ENCODE measurements at places on chromosomes 5 and 9.

- H3K4me3 ChIP-seq = no peak overlapping the region
- no peaks in the 10 kb centered on the region for H3K4me1 ChIP-seq
- no peaks in the 10 kb centered on the region for H3K27me3 ChIP-seq
- no peak for DNase-seq
- H3K36me3 ChIP-seq = no peaks in the 10 kb centered on the region
Measured at GRCh38 chr5:111774525-111774924, 17.5 kb upstream of the NREP start.

DNA sequence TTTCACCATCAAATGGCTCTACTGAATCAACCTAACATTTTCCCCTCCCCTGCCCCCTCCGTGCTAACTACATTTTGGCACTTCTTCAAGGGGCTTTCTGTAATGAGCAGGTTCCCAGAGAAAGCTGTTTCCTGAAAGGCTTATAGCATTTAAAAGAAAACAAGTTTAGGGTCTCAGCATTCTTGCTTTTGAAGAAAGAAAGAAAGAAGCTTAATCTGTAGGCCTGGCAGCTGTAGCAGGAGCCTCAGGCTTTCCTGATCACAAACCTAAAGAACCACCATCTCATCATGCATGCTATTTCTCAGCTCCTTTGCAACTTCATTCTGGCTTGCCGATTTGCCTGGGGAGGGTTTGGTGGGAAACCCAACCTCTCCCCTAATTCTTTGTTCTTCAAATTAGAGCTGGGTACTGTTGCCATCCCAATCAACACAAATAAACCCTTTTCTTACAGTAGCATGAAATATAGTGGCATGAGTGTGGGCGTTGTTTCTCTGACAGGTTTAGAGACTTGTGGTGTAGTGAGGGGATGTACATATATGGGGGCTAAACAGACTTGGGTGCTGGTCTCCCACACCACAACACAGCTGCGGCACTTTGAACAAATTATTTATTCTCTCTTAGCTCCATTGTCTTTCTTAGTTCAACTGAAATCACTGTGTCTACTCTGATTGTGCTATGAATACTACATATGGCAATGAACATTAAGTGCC is 160.5 kb upstream of the TNC start:
- H3K36me3 ChIP-seq = no peaks in the 10 kb centered on the region
- H3K4me3 ChIP-seq = no peak overlapping the region
- H3K27me3 ChIP-seq = peaks cover 4% of the 10 kb centered on the region
- DNase-seq = no peak
- no peaks in the 10 kb centered on the region for H3K4me1 ChIP-seq
- no peak overlapping the region for H3K27ac ChIP-seq

- no peak for DNase-seq
- H3K4me1 ChIP-seq = peaks cover 8% of the 10 kb centered on the region
- H3K4me3 ChIP-seq = no peak overlapping the region
- no peak overlapping the region for H3K27ac ChIP-seq
- H3K27me3 ChIP-seq = no peaks in the 10 kb centered on the region
- H3K36me3 ChIP-seq = no peaks in the 10 kb centered on the region
Measured at GRCh38 chr9:114488398-114489129, 16.7 kb downstream of the WHRN start.

DNA sequence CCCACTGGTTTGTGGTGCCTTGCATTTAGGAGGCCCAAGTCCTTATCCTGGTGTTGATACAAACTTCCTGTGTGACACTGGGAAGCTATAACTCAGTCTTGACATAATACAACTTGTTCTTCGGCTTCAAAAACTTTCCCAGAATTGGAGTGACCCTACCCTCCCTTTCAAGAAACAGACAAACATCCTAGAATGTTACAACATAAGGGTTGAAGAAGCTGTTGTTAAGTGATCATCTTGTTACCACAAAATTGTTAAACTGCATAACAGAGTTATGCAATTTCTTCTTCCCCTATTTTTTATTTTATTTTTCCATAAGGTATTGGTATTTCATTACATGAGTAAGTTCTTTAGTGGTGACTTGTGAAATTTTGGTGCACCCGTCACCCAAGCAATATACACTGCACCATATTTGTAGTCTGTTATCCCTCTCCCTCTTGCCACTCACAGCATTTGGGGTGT is 21.3 kb downstream of the TLR4 start:
- no peak overlapping the region for H3K4me3 ChIP-seq
- no peaks in the 10 kb centered on the region for H3K4me1 ChIP-seq
- no peaks in the 10 kb centered on the region for H3K36me3 ChIP-seq
- H3K27ac ChIP-seq = no peak overlapping the region
- no peak for DNase-seq

DNA sequence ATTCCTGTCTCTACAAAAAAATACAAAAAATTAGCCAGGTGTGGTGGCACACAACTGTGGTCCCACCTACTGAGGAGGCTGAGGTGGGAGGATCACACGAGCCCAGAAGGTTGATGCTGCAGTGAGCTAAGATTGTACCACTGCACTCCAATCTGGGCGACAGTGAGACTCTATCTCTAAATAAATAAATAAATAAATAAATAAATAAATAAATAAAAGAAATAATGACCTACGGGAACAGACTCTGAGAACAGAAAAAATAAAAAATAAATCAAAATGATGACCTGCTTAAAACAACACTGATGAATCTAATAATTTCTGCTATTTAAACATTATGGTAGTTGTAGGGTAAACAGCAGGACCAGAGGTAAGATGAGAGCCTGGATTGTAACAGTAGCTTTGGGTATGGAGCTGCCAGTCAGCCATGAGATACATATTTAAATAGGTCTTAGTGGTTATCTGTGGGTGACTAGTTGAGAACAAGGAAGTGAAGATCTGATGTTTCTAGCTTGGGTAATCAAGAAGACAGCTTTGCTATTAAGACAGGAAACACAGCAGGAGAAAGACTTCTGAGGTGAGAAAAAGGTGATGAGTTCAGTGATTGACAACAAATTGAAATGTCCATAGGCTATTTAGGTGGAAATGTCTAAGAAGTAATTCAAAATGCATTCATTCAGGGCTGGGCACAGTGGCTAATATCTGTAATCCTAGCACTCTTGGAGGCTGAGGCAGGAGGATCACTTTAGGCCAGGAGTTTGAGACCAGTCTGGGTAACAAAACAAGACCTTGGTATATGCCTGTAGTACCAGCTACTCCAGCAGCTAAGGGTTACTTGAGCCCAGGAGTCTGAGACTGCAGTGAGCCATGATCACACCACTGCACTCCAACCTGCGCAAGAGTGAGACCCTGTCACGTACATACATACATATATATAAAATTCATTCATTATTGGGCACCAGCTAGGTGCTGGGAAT is 11.0 kb downstream of the RNF145 start:
- DNase-seq = no peak
- no peak overlapping the region for H3K27ac ChIP-seq
- peaks cover 16% of the 10 kb centered on the region for H3K4me1 ChIP-seq
- no peaks in the 10 kb centered on the region for H3K27me3 ChIP-seq
- peaks cover 13% of the 10 kb centered on the region for H3K36me3 ChIP-seq

GRCh38 chr9:105259731-105260612 is 15.5 kb downstream of the SLC44A1 start:
- no peaks in the 10 kb centered on the region for H3K36me3 ChIP-seq
- H3K4me3 ChIP-seq = no peak overlapping the region
- no peaks in the 10 kb centered on the region for H3K4me1 ChIP-seq
- no peak overlapping the region for H3K27ac ChIP-seq
- H3K27me3 ChIP-seq = no peaks in the 10 kb centered on the region

DNA sequence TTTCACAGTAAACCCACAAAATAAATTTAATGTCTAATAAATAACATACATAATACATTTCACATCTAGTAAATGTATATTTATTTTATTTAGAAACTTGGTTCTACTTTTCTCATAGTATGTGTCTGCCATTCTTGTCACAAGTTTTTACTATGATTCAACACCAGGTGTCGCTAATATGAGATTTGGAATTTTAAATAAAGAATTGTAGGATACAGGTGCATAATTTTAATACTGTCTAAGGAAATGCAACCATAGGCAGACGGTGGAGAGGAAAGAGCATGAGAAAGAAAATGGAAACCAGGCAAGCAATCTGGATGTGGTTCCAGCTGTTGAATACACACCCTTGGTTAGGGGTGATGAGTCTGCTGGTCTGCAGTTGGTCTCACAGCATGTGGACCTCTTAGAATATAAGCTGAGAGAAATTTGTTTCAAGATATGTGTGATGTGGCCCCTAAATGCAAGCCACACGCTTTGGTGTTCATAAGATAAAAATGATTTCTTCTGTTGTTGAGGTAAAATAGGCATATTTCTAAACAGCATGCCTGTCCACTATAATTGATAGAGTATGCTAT is 114.7 kb upstream of the TXNDC8 start:
- no peaks in the 10 kb centered on the region for H3K4me1 ChIP-seq
- DNase-seq = no peak
- H3K27ac ChIP-seq = no peak overlapping the region
- no peaks in the 10 kb centered on the region for H3K36me3 ChIP-seq

DNA sequence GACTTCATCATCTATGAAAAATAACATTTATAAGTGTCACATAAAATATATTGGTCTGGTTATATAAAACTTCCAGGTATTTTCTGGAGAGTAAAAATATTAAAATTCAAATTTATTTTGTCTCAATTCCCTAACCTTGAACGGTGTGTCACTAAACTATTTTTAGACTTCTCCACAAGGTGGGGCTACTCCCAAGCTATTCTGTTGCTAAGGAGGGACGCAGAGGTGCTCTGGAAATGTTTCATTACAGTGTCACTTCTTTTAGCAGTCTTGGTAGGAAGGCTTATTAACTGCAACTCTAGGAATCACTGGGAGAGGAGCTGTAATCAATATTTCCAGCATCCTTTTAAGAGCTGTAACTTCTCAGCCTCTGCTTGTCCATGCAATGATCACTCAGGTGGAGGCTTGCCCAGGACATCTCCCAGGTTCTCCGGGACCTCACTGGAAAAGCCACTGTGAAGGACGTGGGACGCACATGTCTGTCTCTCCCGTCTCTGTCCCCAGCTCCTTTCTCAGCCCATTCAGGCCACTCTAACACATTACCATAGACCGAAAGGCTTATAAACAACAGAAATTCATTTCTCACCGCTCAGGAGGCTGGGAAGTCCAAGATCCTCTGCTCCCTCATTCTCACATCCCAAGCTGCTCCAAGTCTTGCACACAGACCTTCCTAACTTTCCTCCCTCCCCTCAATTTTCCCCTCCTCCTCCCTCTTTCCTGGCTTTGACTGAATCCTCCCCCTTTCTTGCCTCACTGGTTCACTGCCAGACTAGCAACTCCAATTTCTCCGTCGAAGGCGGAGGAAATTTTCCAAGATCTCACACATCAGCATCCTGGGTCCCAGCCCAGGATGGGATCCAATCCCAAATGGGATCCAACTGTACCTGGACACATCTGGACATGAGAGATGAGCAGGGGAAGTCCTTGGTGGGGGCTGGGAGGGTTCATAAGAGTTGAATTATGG is 32.7 kb upstream of the DNAH5 start:
- H3K36me3 ChIP-seq = no peaks in the 10 kb centered on the region
- no peak for DNase-seq
- no peak overlapping the region for H3K4me3 ChIP-seq
- H3K4me1 ChIP-seq = no peaks in the 10 kb centered on the region
- no peak overlapping the region for H3K27ac ChIP-seq

GRCh38 chr5:72273547-72273946 is 46.5 kb downstream of the MRPS27 start:
- no peak overlapping the region for H3K4me3 ChIP-seq
- no peaks in the 10 kb centered on the region for H3K36me3 ChIP-seq
- no peaks in the 10 kb centered on the region for H3K4me1 ChIP-seq
- DNase-seq = no peak
- H3K27ac ChIP-seq = no peak overlapping the region

DNA sequence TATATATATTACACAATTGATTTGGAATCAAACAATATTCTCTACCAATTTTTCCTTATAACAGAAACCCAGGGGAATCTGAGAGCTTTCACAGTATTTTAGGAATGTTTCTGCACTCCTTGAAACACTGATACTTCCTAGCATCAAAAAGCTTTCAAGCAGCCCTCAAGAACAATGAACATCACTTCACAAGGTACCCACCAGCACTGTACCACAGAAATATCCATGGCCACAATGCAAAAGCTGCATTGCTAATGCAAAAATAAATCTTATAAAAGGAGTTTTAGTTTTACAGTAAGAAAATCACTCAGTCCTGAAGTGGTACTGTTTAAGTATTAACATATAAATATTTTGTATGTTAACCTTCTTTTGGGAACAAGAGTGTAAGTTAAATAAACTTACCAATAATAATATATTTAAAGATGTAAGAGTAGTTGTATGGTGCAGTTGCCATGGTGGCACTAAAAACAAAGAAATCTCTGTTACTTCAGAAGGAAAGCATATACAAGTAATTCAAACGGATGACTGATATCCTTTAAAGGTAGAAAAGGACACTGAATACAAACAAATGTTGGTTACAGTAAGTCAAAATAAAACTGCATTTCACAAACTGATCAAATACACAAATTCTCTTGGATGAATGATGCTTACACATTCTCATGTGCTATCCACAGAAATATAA is 8.6 kb downstream of the RAB14 start:
- H3K27ac ChIP-seq = no peak overlapping the region
- no peaks in the 10 kb centered on the region for H3K36me3 ChIP-seq
- H3K27me3 ChIP-seq = no peaks in the 10 kb centered on the region
- no peak overlapping the region for H3K4me3 ChIP-seq
- DNase-seq = no peak
- H3K4me1 ChIP-seq = peaks cover 22% of the 10 kb centered on the region

GRCh38 chr5:105428451-105429380 is 1866.1 kb upstream of the NUDT12 start:
- no peaks in the 10 kb centered on the region for H3K4me1 ChIP-seq
- no peak for DNase-seq
- H3K4me3 ChIP-seq = no peak overlapping the region
- no peaks in the 10 kb centered on the region for H3K36me3 ChIP-seq

GRCh38 chr5:87054821-87055220 is 212.9 kb upstream of the RASA1 start:
- H3K36me3 ChIP-seq = no peaks in the 10 kb centered on the region
- no peaks in the 10 kb centered on the region for H3K4me1 ChIP-seq
- no peak overlapping the region for H3K27ac ChIP-seq

DNA sequence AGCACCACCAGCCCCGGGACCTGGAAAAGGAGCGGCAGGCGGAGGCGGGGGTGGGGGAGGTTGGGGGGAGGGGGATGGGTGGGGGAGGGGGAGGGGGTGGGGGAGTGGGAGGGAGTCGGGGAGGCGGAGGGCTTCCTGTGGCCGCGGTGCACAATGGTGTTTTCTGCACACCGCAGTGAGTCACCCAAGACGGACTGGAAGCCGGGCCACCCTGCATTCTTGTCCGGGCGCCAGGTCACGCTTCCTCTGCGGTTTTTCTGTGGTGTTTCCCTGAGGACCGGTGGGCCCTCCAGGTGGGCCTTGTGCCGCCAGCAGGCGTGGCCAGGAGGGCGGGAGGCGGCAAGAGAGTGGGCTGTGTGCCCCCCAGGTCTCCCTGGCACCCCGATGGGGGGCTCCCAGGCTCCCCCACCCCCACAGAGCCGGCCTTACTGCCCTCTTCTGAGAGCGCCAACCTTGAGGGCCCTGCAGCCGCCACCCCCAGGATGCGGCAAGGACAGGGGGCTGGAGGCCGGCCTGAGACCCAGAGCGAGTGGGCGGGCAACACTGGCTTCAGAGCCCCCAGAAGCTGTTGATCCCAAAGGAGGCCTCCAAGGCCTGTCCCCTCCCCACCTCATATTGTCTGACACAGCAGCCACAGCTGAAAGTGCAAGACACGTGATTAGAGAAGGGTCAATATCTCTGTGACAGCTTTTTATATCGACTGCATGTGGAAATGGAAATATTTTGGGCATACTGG is 11.1 kb downstream of the EXD3 start:
- no peaks in the 10 kb centered on the region for H3K36me3 ChIP-seq
- DNase-seq = no peak
- H3K4me3 ChIP-seq = no peak overlapping the region
- H3K27me3 ChIP-seq = no peaks in the 10 kb centered on the region
- no peak overlapping the region for H3K27ac ChIP-seq
